ENCODE measurements at places on chromosomes 1 and 21. TPM values are rescaled to one million over a fixed set of nuclear protein-coding genes. Genes with fewer than 3 reads are reported as not detected.
A peak's percentile ranks its signal among the peaks of the same experiment; 100 is the strongest.

ANKRD35 gene
- 0.76 TPM for total RNA-seq

DNA sequence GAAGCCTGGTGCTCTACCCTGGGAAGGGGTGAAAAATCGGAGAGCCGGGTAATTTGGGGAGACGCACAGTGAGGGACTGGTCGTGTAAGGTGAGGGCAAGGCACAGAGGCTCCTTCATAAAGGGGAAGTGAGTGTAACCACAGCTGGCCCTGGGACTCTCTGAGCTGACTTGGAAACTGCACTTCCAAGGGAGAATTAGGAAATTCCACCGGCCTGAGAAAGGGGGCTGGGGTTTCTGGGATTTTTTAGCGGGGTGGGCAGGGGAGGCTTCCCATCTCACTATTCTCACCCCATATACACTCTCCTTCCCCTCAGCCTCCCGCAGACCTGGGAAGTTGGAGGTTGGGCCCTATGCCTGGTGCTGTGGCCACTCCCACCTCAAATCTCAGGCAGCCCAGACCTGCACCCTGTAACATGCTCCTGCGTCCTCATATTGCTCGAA lies 88.3 kb upstream of the IPO9 start:
- DNase-seq = no peak
- H3K4me1 ChIP-seq = peaks cover 23% of the 10 kb centered on the region
- peak overlapping the region; percentile 99 for H3K4me3 ChIP-seq
- H3K27me3 ChIP-seq = no peaks in the 10 kb centered on the region
- H3K27ac ChIP-seq = peak overlapping the region; percentile 81

DNA sequence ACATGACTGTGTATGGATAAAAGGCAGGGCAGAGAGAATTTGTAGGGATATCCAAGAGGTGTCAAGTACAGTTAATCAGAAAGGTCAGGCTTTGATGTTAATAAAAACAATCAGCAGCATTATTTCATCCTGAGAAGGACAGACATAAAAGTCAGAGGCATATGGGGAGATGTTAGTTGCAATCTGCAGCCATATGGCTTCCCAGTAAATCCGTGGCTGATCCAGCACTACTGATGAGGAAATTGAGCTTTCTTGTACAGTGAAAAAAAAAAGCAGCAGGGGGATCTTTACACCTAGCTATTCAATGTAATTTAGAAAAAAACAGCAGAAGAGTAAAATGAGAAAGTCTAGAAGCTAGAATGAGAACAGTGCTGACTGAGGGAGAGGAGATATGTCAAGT lies 2.2 kb upstream of the SPRR1B start:
- H3K4me1 ChIP-seq = no peaks in the 10 kb centered on the region
- H3K27me3 ChIP-seq = no peaks in the 10 kb centered on the region
- no peaks in the 10 kb centered on the region for H3K36me3 ChIP-seq
- no peak overlapping the region for H3K4me3 ChIP-seq

- no peaks in the 10 kb centered on the region for H3K36me3 ChIP-seq
- H3K4me3 ChIP-seq = no peak overlapping the region
- no peaks in the 10 kb centered on the region for H3K27me3 ChIP-seq
- DNase-seq = peak; percentile 89
These were observed 70.8 kb downstream of the PLPP3 start for GRCh38 chr1:56508523-56508983.

DNA sequence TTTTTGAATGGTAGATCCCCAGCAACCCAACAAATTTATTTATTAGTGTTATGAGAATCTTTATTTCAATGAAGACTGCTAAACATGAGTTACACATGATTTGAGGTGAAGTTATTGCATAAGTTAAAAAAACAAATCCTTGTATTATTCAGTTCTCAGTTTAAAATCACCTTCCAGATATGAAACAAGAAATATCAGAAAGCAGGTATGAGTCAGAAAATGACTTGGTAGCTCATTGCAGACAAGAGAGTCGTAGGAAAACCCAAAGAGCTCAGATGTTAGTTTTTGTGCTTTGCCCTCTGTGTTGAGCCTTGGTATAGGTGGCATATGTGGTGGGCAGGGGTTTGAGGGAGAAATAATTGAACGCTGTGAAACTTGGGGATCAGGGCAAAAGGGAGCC lies 339.4 kb downstream of the BRINP3 start:
- no peaks in the 10 kb centered on the region for H3K4me1 ChIP-seq
- DNase-seq = no peak
- no peaks in the 10 kb centered on the region for H3K36me3 ChIP-seq
- H3K27ac ChIP-seq = no peak overlapping the region

- no peak overlapping the region for H3K4me3 ChIP-seq
- no peaks in the 10 kb centered on the region for H3K27me3 ChIP-seq
- H3K36me3 ChIP-seq = no peaks in the 10 kb centered on the region
- no peaks in the 10 kb centered on the region for H3K4me1 ChIP-seq
- DNase-seq = no peak
These were observed 426.7 kb downstream of the KCNT2 start for GRCh38 chr1:196181594-196181878.

DNA sequence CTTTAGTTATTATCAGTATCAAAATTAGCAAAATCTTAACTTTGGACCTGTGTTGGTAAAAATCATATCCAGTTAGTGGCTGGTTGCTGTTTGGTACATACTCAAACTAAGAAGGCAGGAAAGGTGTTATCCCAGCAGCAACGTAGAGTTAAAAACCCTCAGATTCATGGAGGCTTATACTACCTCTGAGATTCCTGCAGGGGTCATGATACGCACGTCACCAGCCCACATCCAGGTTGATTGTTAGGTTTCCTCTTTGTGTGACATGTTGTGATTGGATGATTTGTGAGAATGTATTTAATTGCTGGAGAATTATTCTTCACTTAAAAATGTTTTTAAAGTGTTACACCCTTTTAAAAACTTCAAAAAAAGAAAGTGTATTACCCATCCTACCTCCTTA lies 423.3 kb upstream of the ADGRL2 start:
- DNase-seq = no peak
- H3K4me1 ChIP-seq = no peaks in the 10 kb centered on the region
- no peak overlapping the region for H3K27ac ChIP-seq
- H3K36me3 ChIP-seq = no peaks in the 10 kb centered on the region

NFASC gene
- 1.0 TPM for total RNA-seq

IGSF21 gene
- total RNA-seq = 0.12 TPM

GRCh38 chr1:18951818-18952391 lies 4.6 kb downstream of the IFFO2 start:
- no peak overlapping the region for H3K4me3 ChIP-seq
- H3K36me3 ChIP-seq = no peaks in the 10 kb centered on the region
- no peak for DNase-seq
- H3K27me3 ChIP-seq = no peaks in the 10 kb centered on the region
- H3K27ac ChIP-seq = no peak overlapping the region
- peaks cover 49% of the 10 kb centered on the region for H3K4me1 ChIP-seq

MANEAL gene
- 2.3 TPM for total RNA-seq

GRCh38 chr1:214604523-214604922 lies 1.5 kb downstream of the CENPF start:
- DNase-seq = no peak
- no peak overlapping the region for H3K27ac ChIP-seq
- no peaks in the 10 kb centered on the region for H3K36me3 ChIP-seq
- H3K27me3 ChIP-seq = no peaks in the 10 kb centered on the region

GRCh38 chr1:150568594-150568966 lies 10.8 kb downstream of the MCL1 start:
- peaks cover 71% of the 10 kb centered on the region for H3K4me1 ChIP-seq
- no peak for DNase-seq
- no peaks in the 10 kb centered on the region for H3K36me3 ChIP-seq
- no peak overlapping the region for H3K4me3 ChIP-seq
- peak overlapping the region; percentile 91 for H3K27ac ChIP-seq

PDC gene
- not detected for total RNA-seq

C1orf21 gene
- 37.9 TPM for total RNA-seq

CELA3B gene
- total RNA-seq = not detected

LCE1A gene
- not detected for total RNA-seq

- H3K27ac ChIP-seq = peak overlapping the region; percentile 84
- H3K4me1 ChIP-seq = peaks cover 51% of the 10 kb centered on the region
- H3K36me3 ChIP-seq = no peaks in the 10 kb centered on the region
- H3K27me3 ChIP-seq = no peaks in the 10 kb centered on the region
- no peak overlapping the region for H3K4me3 ChIP-seq
These were observed 58.8 kb downstream of the CAPZB start for GRCh38 chr1:19426294-19427086.

FUCA1 gene
- total RNA-seq = 69.4 TPM

- no peak overlapping the region for H3K27ac ChIP-seq
- H3K36me3 ChIP-seq = no peaks in the 10 kb centered on the region
- H3K4me3 ChIP-seq = no peak overlapping the region
- peak; percentile 69 for DNase-seq
These were observed 150.1 kb downstream of the PLXNA2 start for GRCh38 chr1:208093754-208094719.

DNA sequence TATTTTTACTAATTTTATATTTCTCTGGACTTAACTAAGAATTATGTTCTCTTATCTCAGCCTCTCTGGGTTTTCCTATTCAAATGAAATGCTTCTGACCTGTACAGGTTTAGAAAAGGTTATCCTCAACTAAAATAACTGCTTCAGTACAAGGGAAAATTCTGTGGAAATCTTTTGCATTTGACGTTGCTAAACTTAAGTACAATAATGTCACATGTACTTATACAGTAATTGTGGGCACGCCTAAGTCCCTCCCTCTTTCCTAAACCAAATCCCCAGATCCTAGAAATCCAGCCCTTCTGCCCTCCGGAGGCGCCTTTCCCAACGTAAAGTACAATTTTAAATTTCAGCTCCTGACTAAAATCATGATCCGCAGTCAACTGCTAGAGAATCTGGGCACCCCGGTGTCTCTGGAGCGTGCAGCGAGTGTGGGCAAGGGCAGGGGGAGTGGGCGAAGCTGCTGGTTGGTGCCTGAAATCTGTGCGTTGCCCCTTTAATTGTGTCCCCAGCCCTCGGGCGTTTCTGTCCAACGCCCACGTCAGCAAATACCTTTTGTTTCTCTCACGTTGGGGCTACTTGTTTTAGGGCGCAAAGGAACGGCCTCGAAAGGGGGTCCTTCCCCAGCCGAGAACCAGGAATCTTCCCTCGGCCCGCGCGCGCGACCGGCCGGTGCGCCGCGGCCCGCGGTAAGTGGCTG lies at the start of gene ZBTB8A:
Gene ZBTB8A (plus strand): TSS at position 541 of the 697 bp plus-strand sequence. CDS start 53,505 bp downstream, outside the sequence.
- H3K27me3 ChIP-seq = no peaks in the 10 kb centered on the region
- peak within 1 kb of the TSS; percentile 75 for H3K4me3 ChIP-seq
- no peaks in the 10 kb centered on the region for H3K36me3 ChIP-seq
- peak; percentile 70 for DNase-seq

GRCh38 chr1:32242341-32242851 lies 4.6 kb upstream of the FAM167B start:
- H3K27me3 ChIP-seq = no peaks in the 10 kb centered on the region
- no peak for DNase-seq
- no peak overlapping the region for H3K4me3 ChIP-seq
- H3K4me1 ChIP-seq = peaks cover 4% of the 10 kb centered on the region
- H3K27ac ChIP-seq = no peak overlapping the region

IKBKE gene
- total RNA-seq = 7.3 TPM

DNA sequence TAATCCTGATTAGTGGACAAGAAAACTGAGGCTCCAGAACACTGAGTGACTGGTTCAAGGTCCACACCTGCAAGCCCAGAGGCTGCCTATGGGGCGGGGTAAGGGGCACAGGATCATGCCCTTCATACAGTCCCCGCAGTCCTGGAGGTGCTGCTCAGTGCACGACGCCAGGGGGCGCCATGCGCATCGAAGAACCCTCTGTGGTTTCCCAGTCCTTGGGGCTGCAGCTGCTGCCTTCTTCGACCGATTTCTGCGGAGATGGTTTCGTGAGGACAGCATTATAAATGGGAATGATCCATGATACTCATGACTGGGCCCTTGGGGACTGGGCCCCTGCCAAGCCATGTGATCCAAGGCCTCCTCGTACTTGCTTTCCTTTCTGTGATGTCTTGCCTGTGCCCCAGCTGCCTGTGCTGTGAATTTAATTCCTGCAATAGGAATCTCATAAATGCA lies 37.1 kb upstream of the ARHGEF10L start:
- DNase-seq = peak; percentile 92
- no peak overlapping the region for H3K4me3 ChIP-seq
- no peaks in the 10 kb centered on the region for H3K27me3 ChIP-seq
- no peaks in the 10 kb centered on the region for H3K4me1 ChIP-seq
- no peaks in the 10 kb centered on the region for H3K36me3 ChIP-seq
- H3K27ac ChIP-seq = no peak overlapping the region

DNA sequence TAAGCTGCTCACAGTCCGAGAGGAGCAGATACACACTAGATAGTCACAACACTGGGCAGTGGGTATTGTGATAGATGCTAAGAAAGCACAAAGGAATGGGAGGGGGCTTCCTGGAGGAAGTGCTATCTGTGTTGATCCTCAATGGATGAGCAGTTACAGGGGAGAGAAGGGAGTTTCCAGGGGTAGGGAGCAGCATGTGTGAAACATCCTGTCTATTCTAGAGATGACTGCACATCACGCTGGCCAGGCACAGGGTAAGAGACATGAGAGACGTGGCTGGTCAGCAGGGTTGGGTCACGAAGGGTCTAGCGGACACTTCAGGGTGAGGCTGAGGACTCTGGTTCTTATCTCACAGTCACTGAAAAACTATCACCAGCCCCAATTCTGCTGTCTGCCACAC lies 235.2 kb downstream of the TRABD2B start:
- H3K4me1 ChIP-seq = no peaks in the 10 kb centered on the region
- no peaks in the 10 kb centered on the region for H3K36me3 ChIP-seq
- DNase-seq = no peak
- no peak overlapping the region for H3K4me3 ChIP-seq

GRCh38 chr1:215710036-215710898 lies 143.2 kb downstream of the KCTD3 start:
- no peak overlapping the region for H3K27ac ChIP-seq
- no peaks in the 10 kb centered on the region for H3K27me3 ChIP-seq
- no peaks in the 10 kb centered on the region for H3K4me1 ChIP-seq
- peak; percentile 76 for DNase-seq

RIMS3 gene
- 1.0 TPM for total RNA-seq

GRCh38 chr1:114651893-114652292 lies 18.0 kb downstream of the DENND2C start:
- no peaks in the 10 kb centered on the region for H3K27me3 ChIP-seq
- no peaks in the 10 kb centered on the region for H3K36me3 ChIP-seq
- H3K27ac ChIP-seq = no peak overlapping the region
- no peaks in the 10 kb centered on the region for H3K4me1 ChIP-seq
- H3K4me3 ChIP-seq = no peak overlapping the region

DNA sequence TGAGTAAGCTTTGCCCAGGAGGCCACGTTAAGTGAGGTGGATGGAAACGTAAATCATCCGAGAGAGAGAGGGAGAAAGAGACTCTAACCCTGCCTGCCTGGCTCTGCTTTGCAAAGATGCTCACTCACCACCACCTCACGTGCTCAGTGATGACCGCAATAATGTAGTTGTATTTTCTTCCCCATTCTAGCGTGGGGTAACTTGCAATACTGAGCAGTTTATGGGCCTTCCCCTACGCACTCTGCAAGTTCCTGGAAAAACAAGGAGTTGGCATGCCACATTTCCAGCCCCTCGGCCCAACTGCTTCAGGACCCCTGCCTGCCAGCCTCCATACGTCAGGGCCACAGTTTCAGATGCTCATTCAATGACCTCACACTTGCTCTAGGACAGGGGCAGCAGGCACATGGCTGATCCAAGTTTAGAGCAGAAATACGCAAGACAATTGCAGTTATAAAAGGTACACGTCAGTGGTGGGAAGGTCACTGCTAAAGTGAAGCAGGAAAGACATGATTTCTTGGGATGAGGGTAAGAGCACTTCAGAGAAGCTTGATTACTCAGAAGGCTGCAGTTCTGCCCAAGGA lies 112.5 kb upstream of the RAB4A start:
- H3K36me3 ChIP-seq = no peaks in the 10 kb centered on the region
- H3K4me1 ChIP-seq = peaks cover 3% of the 10 kb centered on the region
- no peak for DNase-seq
- H3K27ac ChIP-seq = no peak overlapping the region
- H3K4me3 ChIP-seq = no peak overlapping the region

Data from hepatocyte (in vitro differentiated cells).